ENCODE measurements at places on chromosomes 1 and 21.

DNA sequence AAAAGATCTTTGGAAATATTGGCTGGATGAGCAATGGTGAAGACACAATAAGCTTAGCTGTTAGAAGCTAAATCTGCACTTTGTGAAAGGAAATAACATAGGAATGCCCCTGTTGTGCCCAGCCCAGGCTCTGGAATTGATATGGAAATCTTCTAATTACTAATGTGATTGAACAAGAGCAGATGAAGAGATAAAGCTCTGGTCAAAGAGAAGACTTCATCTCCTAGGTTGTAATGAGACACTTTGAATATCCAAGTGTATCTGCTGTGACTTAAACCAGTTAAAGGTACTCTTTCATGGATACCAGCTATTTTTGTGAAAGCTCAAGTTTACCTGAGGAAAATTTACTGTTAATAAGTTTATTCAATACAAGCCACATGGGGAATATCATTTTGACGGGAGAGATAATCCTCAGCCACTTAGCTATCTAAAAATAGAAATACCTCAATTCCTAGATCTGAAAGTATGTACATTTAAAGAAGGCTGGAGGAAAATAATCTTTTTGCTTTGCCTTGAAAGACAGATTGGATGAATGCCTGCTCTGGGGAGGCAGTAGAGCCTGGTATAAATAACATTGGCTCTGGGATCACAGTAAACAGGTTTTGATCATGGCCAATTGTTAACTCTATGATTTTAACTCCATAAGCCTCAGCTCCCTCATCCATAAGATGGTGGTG is 494.0 kb upstream of the B3GALT2 start:
- no peaks in the 10 kb centered on the region for H3K27me3 ChIP-seq
- no peak for DNase-seq
- no peak overlapping the region for H3K27ac ChIP-seq
- H3K4me1 ChIP-seq = peaks cover 1% of the 10 kb centered on the region

DNA sequence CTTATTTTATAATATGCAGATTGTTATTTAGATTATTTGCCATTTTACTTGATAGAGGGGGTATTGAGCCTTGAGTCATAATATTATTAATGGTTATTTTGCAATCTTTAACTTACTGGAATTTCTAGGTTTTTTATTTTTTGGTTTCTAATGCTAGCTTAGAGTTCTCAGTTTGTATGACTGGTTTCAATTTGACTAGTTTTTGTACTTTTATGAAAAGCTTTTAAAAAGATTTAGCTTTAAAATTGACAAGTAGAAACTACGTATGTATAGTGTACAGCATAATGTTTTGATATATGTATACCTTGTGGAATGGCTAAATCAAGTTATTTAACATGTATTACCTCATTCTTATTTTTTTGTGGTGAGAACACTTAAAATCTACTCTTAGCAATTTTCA is 41.5 kb downstream of the CEP350 start:
- no peaks in the 10 kb centered on the region for H3K36me3 ChIP-seq
- H3K4me1 ChIP-seq = no peaks in the 10 kb centered on the region
- H3K27ac ChIP-seq = no peak overlapping the region
- DNase-seq = no peak
- no peak overlapping the region for H3K4me3 ChIP-seq
- no peaks in the 10 kb centered on the region for H3K27me3 ChIP-seq

DNA sequence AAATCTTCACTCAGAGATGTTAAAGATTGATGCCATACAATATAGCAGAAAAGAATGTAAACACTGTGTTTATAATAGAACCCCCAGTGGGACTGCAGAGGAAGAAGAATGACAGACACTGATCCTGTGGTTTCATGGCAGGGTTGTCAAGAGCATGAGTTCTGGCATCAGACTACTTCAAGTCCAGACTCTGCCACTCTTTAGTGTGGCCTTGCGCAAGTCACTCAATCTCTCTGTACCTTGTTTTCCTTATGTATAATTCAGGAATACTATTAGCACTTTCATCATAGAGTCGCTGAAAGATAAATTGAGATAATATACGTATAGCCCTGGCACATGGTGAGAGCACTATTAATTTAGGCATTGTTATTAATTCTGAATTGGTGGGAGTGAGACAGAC is 38.5 kb upstream of the BCL9 start:
- H3K27ac ChIP-seq = no peak overlapping the region
- no peaks in the 10 kb centered on the region for H3K36me3 ChIP-seq
- H3K4me1 ChIP-seq = no peaks in the 10 kb centered on the region
- H3K27me3 ChIP-seq = no peaks in the 10 kb centered on the region
- no peak overlapping the region for H3K4me3 ChIP-seq
- DNase-seq = no peak

- no peaks in the 10 kb centered on the region for H3K27me3 ChIP-seq
- no peaks in the 10 kb centered on the region for H3K36me3 ChIP-seq
- H3K4me1 ChIP-seq = no peaks in the 10 kb centered on the region
- no peak overlapping the region for H3K4me3 ChIP-seq
- DNase-seq = no peak
Observed at GRCh38 chr1:38609166-38610025, 250.2 kb downstream of the RRAGC start.

DNA sequence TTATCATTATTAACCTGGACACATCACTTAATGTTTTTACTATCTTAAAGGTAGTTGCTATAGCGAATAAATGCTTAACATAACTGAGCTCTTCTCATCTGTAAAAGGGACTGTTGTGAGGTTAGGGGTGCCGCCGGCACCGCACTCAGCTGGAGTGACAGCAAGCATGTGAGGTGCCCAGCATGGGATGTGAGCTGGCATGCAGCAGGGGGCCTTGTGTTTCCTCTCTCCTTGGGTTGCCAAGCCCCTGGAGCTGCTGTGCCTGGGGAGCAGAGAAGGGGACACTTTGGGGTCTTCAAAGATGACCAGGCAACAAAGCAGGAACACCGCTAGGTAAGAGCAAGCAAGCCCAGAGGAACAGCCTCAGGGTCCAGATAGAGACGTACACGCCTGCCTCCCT is 2.1 kb upstream of the ZC3H12A start:
- DNase-seq = no peak
- no peaks in the 10 kb centered on the region for H3K27me3 ChIP-seq
- peak overlapping the region; percentile 92 for H3K27ac ChIP-seq

GRCh38 chr1:167059809-167060107 is 30.4 kb downstream of the GPA33 start:
- no peaks in the 10 kb centered on the region for H3K27me3 ChIP-seq
- no peaks in the 10 kb centered on the region for H3K4me1 ChIP-seq
- H3K4me3 ChIP-seq = no peak overlapping the region
- no peak overlapping the region for H3K27ac ChIP-seq
- no peaks in the 10 kb centered on the region for H3K36me3 ChIP-seq

DNA sequence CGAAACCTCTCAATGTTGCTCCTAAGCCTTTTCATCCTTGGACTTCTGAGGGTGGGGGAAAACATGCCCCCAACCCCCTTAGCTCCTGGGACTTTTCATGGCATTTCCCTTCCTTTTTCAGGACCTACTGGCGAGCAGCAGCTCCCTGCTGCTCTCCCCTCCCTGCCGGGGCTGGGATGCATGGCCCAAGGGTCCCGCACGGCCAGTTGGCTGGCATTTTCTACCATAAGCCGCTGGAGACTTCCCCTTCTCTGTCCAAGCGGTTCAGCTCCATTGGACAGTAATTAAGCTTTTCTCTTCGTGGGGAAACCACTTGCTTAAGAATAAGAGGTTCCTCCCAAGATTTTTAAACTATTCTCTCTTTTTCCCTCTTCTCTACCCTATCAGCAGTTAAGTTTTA is 52.8 kb downstream of the FCRL5 start:
- H3K4me3 ChIP-seq = no peak overlapping the region
- DNase-seq = no peak
- no peaks in the 10 kb centered on the region for H3K27me3 ChIP-seq
- no peaks in the 10 kb centered on the region for H3K4me1 ChIP-seq
- H3K36me3 ChIP-seq = no peaks in the 10 kb centered on the region
- H3K27ac ChIP-seq = no peak overlapping the region

DNA sequence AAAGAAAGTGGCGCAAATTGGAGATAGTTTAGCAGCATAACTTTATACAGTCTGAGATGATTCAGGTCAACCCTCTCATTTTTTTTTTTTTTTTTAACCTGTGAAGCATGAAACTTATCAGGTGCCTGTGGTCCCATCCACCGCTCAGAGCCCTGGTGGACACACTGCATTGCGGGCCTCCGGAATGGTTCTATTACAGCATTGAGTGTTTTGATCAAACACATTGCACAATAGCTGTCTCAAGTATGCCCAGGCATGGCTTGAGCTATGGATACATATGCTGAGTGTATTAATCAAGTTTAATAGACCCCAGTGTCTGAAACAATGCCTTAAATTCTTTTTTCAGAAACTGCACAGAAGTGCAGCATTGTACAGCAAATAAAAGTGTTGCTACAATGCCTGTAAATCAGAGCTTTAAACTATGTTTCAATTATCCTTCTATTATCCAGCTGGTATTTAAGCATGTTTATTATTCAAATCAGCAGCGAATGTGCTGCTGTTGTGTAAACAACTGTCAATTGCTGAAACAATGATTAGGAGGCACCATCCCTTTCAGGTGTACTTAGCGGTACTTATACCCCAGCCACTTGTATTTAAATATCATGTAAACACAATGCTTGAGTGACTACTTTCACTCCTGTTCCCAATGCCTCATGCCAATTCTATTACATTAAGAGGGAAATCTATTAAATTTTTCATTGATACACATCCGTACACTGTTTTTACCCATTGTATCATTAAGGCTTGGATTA is 456.6 kb downstream of the RPS6KC1 start:
- H3K27ac ChIP-seq = no peak overlapping the region
- H3K4me1 ChIP-seq = no peaks in the 10 kb centered on the region
- DNase-seq = no peak
- H3K27me3 ChIP-seq = no peaks in the 10 kb centered on the region
- H3K36me3 ChIP-seq = no peaks in the 10 kb centered on the region

Measured in ovary (tissue), 10 donors.